ENCODE measurements at places on chromosomes 4 and X.

DNA sequence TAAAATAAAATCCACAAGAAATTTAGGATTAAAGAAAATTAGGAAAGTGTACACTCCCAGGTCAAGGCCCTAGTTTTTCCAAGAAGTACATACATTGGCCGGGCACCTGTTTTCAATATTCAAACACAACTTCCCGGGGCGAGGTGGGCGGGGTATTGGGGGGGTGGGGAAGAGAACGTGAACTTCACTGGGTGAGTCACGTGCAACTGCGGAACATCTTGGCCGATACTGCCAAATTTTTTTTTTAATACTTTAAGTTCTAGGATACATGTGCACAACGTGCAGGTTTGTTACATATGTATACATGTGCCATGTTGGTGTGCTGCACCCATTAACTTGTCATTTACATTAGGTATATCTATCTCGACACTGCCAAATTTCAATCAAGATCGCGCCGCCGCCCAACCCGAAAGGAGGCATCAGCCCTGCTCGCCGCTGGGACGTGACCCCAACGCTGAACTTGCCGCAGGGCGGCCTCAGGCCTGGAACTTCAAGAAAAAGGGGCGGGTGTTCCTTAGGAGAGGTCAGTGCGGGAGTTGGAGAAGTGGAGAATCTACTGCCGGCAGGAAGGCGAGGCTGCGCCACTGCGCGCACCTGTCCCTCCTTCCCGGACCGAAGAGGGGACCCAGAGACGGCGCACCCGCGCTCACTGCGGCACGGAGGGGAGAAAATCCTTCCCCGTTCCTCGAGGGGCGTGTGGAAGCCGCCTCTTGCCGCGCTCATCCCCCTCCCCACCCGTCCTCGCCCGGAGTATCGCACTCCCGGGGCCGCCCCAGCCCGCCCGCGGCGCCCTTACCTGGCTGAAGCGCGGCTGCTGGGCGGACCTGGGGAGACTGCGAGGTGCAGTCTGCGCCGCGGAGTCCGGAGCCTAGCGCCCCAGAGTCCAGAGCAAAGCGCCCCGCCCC is at the start of gene TEC:
Gene TEC, minus strand, starts transcription at position 883 of the 905 bp plus-strand sequence. CDS start 41,224 bp downstream, outside the sequence.
- peak; percentile 80 for DNase-seq

- DNase-seq, result no peak
Observed at GRCh38 chr4:40769266-40769665, 19.5 kb downstream of the NSUN7 start.

DNA sequence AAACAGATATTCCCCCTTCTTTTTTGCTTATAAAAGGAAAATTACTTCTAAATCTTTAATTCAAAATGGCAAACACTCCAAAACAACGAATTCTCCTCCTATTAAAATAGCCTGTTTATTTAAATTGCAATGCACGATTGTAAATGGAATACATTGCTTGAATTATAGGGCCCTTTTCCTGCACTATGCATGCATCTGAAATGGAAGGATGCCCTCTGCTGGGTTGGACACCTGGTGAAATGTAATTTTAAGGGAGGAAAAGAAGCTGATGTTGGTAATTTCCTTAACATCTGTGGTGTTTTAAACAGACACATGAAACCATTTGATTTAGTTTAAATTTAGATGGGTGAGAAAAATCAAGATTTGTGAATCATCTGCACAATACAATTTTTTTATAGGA is 72.8 kb downstream of the GRXCR1 start:
- no peak for DNase-seq

GRCh38 chr4:184398741-184399511 is 75.4 kb downstream of the IRF2 start:
- DNase-seq, result no peak

DNA sequence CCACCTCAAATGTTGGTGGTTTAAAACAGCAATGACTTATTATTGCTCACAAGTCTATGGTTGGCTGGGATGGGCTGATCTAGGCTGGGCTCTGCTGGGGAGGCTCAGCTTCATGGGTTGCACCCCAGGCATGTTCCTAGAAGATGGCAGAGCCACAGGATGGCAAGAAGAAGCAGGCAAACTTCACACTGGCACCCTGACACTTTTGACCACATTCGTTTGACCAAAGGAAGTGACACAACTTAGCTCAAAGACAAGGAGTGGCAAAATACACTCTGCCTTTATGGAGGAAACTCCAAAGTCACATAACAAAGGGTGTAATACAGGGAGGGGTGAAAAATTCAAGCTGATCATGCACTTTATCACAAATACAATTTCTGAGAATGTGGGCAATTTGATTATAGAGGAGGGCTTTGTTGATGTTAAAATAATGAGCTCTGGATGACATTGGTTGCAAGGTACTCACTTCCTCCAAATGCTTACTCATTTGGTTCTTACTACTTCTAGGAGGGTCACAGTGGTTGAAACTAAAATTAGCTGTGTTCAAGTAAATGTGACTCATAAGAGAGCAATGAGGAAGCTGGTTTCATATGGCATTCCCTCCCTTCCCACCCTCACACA is 249.2 kb upstream of the RPS6KA3 start:
- no peak for DNase-seq

DNA sequence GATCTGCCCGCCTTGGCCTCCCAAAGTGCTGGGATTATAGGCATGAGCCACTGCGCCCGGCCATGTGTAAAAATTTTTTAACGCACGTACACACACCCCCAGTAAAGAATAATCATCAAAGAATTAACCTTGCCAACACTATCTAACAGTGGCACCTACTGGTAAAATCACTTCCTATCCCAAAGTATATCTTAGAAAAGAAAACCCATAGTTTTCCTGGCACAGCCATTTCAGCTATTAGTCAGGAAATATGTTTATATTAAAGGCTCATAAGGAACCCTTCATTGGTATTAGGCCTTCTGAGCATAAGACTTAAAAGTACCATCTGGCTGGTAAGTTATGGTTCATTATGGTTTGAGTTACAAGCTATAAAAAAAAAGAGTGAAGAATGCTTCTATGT is 14.1 kb downstream of the S100G start:
- no peak for DNase-seq

- DNase-seq, result peak; percentile 86
Observed at GRCh38 chrX:41923211-41923977, at the start of gene CASK. TSS of gene CASK (minus strand) at chrX:41923554. CDS start at chrX:41922988, 566 bp downstream.

DNA sequence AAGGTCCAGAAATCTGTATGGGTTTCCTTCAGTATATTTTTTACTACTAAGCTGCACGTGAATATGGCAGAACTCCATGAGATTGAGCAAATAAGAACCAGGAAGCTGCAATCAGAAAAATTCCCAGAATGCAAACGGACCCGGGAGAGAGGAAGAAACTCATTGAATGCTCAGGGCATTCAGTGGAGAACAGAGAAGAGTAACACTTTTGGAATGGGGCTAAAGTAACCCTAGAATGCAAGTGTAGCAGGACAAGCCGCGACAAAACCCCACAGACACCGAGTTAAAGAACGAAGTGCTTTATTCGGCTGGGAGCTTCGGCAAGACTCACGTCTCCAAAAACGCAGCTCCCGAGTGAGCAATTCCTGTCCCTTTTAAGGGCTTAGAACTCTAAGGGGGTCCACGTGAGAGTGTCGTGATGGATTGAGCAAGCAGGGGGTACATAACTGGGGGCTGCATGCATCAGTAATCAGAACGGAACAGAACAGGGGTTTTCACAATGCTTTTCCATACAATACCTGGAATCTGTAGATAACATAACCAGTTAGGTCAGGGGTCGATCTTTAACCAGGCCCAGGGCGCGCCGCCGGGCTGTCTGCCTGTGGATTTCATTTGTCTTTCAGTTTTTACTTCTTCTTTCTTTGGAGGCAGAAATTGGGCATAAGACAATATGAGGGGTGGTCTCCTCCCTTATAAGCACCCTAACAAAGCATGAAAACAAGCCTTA is 56.4 kb downstream of the RAB28 start:
- no peak for DNase-seq

- no peak for DNase-seq
Observed at GRCh38 chr4:41146196-41146595, 68.1 kb downstream of the APBB2 start.

GRCh38 chrX:20274121-20274520 is 7.4 kb upstream of the RPS6KA3 start:
- DNase-seq, result no peak

DNA sequence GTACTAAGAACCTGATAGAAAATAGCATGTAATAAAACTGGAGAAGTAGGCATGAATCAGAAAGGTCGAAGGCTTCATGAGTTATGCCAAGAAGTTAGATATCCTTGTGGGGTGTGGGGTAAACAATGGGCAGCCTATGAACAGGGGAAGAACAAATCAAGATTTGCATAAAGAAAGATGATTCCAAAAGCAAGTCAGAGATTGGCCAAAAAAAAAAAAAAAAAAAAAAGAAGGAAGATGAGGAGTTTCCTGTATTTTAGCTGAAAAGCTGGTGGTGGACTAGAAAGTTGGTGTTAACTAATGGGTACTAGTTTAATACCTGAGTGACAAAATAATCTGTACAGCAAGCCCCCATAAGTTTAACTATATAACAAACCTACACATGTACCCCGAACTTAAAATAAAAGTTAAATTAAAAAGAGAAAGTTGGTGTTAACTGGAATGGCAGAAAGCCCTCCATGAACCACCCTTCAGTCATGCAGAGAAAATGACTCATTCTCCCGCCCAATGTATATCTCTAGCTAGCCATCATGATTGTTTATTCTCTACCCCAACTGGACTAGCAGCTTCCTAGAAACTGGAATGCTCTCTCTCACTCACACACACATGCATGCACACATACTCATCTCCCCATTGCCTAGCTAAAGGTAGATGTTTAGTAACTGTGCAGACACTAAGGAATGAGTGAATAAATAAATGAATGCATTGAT is 41.7 kb downstream of the ATP11C start:
- peak; percentile 9 for DNase-seq

DNA sequence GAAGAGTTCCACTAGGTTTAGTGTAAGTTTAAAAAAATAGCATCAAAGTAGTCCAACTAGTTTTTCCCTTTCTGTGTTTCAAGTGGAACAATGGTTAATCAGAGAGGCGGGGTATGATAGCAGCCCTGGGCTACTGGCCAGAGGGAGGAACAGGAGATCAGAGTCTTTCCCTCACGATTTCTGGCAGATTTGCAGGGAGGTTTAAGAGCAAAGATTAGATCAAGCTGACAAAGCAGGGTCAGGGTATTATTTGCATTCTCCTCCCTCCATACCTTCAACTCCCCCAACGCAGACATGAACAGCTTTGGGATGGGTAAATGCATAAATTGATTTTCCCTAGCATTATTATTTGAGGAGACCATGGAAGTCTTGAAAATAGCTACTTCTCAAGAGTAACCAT is 277.6 kb upstream of the DIAPH2 start:
- no peak for DNase-seq

GRCh38 chr4:56311299-56311975 is 75.9 kb downstream of the AASDH start:
- no peak for DNase-seq

DNA sequence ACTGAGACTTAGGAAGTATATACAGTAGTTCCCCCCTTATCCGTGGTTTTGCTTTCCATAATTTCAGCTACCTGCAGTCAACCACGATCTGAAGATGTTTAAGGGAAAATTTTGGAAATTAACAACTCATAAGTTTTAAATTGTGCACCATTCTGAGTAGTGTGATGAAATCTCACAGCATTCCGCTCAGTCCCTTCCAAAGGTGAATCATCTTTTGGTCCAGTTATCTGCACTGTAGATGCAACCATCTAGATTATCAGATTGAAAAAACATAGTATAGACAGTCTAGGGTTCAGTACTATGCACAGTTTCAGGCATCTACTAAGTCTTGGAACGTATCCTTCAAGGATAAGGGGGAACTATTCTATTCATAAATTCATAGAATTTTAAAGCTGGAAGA is 109.0 kb downstream of the ANXA3 start:
- no peak for DNase-seq

DNA sequence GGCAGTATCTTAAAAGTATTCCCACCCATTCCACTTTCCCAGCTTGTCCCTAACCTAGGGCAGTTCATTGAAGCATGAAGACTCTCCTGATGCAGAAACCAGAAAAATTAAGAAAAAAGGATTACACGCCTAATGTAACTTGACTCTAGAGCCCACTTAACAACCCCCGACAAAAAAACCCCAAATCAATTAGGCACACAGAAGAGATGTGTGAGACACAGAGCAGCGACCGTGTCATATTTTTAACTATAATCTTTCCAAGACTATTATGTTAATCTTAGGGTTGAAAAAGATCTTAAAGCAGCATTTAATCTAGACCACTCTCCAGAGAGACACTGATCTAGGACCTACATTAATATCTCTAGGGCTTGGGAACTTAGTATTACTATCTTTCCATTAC is 1.3 kb downstream of the YTHDC1 start:
- DNase-seq, result peak; percentile 5

- DNase-seq, result no peak
Observed at GRCh38 chrX:64151911-64152310, 53.6 kb downstream of the AMER1 start.

DNA sequence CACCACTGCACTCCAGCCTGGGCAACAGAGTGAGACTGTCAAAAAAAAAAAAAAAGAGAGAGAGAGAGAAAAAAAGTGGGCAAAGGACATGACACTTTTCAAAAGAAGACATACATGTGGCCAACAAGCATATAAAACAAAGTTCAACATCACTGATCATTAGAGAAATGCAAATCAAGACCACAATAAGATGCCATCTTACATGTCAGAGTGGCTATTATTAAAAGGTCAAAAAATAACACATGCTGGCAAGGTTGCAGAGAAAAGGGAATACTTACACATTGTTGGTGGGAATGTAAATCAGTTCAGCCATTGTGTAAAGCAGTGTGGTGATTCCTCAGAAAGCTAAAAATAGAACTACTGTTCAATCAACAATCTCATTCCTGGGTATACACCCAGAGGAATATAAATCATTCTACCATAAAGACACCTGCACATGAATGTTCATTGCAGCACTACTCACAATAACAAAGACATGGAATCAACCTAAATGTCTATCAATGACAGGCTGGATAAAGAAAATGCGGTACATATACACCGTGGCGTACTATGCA is 94.9 kb upstream of the TRIM2 start:
- DNase-seq, result no peak

GRCh38 chrX:150360331-150360730 is 2.8 kb upstream of the MAMLD1 start:
- no peak for DNase-seq

GRCh38 chr4:140834839-140835495 is 78.8 kb upstream of the TBC1D9 start:
- no peak for DNase-seq

DNA sequence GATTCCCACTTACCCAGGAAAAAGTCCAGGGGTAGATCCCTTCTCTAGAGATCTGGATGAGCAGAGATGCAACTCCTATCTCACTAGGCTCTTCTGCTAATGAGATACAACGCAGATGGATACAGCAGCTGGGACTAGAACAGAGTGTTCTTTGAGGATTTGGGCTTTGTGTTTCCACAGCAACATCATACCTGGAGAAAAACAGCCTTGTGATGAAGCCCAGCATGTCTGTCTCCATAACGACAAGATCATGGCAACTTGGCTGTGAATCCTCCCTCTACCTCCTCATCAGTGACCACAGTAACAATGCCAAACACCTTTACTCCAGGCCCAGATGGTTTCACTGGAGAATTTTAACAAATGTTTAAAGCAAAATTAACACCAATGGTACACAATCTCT is 80.1 kb downstream of the RCHY1 start:
- DNase-seq, result no peak
